ENCODE measurements at places on chromosomes 7 and 10.

GRCh38 chr10:92011560-92012214 is 88.1 kb downstream of the BTAF1 start:
- DNase-seq: no peak

DNA sequence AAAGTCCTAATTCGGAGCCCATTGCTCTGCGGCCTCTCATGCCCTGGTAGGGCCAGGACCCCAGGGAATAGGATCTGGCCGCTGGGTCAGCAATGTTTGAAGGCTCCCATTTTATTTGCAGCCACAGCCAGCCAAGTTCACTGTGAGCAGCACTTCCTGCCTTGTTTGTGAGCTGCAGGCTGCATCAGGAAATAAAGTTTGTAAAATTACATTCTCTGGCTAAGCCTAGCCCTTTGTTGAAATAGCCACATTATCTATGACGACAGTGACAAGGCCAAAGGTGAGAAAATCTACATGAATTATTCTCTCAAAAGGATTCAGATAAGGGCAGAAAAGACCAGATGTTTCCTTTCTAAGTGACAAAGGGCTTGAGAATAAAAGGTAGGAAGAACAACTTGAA is 23.7 kb upstream of the ITGB1 start:
- no peak for DNase-seq

DNA sequence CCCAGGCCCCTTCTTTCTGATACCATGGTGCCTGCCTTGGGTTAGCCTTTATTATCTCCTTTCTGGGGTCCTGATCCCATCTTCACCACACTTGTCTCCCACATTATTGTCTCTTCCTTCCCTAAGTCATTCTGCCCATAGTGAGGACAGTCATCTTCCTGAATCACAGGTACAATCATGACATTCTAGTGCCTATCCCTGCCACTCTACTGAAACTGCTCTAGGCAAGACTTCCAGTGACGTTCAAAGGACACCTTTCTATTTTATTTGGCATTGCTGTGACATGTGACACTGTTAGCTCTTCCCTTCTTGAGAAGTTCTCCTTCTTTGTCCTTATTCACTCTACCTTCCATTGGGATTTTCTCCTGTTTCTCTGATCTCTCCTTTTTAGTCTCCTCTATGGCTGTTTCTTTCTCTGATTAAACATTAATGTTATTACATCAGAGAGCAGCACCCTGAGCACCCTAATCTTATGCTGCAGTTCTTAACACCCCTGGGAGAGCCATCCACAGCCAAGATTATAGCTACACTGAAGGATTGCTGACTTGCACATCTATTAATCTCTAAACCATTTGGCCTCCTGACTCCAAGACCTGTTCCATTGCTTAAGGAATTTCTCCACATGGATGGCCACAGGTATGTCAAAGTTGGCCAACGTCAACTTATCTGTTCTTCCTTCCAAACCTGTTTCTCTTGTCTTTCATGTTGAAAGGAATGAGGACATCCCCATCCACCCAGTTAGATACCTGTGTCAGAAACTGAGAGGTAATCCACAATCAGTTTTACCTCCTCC is 10.9 kb downstream of the MACC1 start:
- DNase-seq: no peak

GRCh38 chr7:23109470-23109869 is 3.9 kb downstream of the KLHL7 start:
- no peak for DNase-seq

GRCh38 chr7:76056241-76056640 is 8.3 kb downstream of the MDH2 start:
- no peak for DNase-seq

DNA sequence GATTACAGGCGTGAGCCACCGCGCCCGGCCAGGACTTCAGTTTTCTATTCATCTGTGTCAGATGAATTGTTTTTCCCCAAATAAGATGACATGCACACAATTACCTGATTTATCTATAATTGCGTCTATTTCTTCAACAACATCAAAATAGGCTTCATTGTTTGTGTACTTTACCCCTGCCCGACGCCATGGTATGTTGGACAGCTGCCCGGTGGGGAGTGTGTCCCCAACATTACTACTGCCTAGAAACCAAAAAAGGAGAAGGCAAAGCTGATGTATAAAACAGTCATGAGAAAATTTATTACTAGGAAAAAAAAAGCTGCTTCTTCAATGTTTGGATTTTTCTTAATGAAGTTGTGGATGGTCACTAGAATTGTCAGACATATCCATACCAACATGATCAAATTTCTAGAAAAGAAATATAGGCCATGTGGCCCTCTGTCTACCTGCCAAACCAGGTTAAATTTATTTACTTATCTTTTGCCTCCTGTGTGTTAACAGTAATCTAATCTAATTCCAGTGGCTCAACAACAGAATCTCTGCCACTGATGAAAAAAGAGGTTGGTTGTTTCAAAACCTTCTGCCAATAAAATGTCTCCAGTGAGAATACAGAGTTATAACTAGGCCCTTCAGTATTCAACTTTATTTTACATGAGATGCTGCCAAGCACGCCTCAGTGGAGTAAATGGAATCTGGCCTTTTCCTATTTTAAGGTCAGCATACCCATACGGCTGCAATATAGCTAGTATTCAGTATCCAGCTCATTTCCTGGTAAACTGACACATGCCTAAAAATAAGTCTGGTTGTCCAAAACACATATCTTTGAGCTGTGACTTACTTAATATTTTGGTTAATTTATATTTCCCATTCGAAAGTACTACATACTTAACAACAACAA is 16.5 kb downstream of the AP3M1 start:
- no peak for DNase-seq

GRCh38 chr7:116984917-116985316 is 31.6 kb downstream of the ST7 start:
- DNase-seq: peak; percentile 65

GRCh38 chr7:41916450-41916927 is 213.6 kb upstream of the INHBA start:
- DNase-seq: no peak

GRCh38 chr7:67989142-67989541 is 992.5 kb downstream of the TYW1 start:
- DNase-seq: no peak

DNA sequence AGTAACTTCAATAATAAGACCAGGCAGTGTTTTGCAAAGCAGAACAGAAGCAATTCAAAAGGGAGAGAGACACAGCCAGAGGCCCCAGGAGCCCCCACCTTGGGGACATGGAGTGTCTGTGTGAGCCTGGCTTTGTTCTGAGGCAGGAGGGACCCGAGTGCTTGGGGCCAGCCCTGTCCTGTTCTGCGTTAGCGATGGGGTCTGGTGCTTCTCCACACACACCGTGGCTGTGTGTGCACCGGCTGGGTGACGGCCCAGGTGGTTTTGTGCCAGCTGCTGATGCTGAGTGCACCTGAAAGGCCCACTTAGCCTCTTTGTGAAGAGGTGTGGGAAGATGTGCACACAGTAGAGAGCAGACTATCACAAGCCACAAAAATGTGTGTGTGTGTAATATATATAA is 468.9 kb downstream of the DNAJB6 start:
- no peak for DNase-seq

DNA sequence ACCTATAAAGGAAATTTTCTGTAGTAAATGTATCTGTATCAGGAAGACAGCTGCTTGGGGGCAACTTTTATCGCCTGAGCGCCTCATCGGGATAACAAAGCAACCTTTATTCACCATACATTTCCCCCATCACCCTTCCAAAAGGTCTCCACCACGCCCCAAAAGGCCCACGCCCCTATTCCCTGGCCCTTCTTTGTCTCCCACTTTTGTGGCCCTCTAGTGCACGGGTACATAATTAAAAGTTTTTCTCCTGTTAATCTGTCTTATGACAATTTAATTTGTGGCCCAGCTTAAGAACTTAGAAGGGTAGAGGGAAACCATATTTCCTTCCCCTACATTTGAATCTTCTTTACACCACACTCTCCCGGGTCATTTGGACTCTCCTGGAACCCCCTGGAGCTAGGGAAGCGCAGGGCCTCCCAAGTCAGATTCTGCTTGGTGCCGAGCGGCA is 625 bp downstream of the RP9 start:
- DNase-seq: peak; percentile 31
